ENCODE measurements at places on chromosomes 5 and 9.

GRCh38 chr5:16461026-16461425 is 4.6 kb downstream of the ZNF622 start:
- no peak for DNase-seq

GRCh38 chr5:150345716-150346115 is 11.8 kb upstream of the TCOF1 start:
- no peak for DNase-seq

- no peak for DNase-seq
Measured at GRCh38 chr5:171857489-171857876, 71.9 kb downstream of the SMIM23 start.

DNA sequence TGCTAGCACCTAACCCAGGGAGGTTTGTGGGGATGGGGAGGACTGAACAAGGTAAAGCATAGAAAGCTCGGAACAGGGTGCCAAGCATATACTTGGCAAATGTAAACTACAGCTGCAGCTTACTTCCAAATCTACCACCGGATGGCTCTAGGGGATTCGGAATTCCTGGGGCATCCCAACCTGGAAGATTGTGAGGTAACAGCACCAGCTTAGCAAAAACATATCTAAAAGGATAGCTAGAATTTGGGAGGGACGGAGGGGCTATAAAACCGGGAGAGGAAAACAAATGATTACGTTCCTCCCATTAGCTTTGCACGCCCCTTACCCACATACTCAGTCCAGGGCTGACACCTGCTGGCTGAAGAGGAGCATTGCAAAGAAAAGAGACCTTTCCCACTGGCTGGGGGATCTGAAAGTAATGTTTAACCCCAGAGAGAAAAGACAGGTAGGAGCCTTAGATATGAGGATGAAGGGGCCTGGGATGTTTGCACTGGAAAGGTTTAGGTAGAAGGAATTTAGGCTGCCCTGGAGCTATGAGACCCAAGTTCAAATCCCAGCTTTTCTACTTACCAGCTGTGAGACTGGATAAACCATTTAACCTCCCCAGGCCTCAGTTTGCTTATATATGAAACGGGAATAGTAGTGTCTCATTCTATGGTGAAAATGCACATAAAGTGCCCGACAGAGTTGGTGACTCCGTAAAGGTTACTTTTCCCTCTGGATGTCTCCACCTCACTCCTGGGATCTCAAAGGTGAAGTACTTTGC is 73.6 kb downstream of the FAM114A2 start:
- DNase-seq, result peak; percentile 49

DNA sequence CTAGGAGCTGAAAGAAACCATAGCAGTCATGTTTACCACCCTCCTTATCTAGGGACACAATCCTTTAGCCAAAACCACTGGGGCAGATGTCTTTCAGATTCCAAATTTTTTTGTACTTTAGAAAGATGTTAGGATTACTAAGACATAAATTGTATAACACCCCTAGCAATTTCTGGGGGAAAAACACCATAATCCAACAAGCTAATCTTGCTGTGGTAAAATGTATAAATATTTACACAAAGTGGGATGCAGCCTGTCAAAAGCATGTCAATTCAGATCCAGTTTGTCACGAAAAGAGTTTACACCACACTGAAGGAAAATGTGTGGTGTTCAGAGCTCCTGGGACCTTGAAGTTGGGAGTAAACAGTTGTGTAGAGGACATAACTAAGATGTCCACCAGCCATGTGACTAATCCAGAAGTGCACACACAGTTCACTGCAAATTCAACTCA is 274.3 kb downstream of the ADAMTSL1 start:
- DNase-seq, result no peak

GRCh38 chr9:73259086-73259696 is 107.5 kb downstream of the ANXA1 start:
- DNase-seq, result no peak

DNA sequence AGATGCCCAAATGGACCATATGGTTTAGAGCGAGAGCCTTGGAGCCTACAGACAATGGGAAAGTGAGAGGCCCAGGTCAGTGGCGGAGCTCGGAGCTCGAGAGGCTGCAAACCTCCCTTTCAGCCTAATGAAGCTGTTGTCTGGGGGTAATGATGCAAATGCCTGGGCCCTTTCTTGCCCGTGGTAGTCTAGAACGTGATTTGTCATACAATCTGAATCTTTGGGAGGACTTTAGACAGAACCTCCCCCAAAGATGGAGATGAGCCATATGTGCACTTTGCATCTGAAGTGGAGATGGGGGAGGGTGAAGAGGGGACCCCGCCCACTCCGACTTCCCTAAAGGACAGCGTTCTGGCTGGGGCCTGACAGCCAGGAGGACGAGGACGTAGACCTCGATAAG is 10.3 kb upstream of the NEUROG1 start:
- DNase-seq, result no peak

- DNase-seq, result no peak
Measured at GRCh38 chr9:92725766-92726165, 38.9 kb downstream of the BICD2 start.

DNA sequence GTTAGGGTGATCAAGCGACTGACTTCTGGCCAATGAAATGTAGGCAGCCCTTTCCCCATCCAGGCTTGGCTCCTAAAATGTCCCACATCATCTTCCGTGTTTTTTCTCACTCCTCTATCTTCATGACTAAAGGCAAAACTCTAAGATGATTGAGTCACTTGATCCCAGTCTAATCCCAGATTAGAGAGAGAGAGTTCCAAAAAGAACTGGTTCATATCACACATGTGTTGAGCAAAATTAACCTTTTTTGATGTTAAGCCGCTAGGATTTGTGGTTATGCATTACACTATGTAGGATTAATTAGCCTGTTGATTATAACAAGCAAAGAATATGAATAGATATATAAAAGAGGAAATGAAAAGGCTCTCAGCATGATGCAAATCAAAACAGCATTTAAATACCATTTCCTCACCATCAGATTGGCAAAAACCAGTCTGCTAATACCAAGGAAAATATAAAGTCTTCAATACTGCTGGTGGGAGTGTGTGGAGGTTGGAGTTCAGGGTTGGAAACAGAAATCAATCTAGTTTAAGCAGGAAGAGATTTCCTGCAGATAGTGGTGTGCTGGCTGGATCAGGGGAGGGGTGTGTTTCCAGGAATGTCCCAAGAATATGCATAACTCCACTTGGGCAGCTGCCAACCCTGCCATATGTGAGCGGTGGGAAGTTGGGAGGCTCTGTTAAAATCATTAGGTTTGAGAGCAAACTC is 187.6 kb upstream of the S1PR3 start:
- DNase-seq, result no peak

Measured in H54 (cell line).